ENCODE measurements at places on chromosomes 11 and 22.

DNA sequence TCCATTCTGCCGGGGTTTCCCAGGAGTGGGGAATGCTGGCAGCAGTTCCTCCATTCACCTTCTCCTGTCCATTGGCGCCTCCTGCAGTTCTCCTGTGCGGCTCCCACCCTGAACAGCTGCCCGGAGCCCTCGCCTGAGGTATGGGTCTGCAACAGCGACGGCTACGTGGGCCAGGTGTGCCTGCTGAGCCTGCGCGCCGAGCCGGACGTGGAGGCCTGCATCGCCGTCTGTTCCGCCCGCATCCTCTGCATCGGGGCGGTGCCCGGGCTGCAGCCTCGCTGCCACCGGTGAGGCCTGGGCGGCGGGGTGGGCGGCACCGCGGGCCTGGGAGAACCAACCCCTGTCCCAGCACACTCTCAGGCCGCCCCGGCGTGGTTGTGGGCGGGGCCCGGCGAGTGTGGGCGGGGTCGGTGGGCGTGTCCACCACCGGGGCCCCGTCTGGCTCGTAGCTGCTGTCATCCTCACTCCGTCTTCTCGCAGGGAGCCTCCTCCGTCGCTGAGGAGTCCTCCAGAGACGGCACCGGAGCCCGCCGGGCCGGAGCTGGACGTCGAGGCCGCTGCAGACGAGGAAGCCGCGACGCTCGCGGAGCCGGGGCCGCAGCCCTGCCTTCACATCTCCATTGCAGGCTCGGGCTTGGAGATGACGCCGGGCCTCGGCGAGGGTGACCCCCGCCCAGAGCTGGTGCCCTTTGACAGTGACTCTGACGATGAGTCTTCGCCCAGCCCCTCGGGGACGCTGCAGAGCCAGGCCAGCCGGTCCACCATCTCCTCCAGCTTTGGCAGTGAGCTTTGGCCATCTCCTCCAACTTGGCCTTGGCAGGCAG lies 14.0 kb upstream of the RELT start:
- DNase-seq: no peak

GRCh38 chr11:28981381-28981780 lies 873.2 kb downstream of the METTL15 start:
- DNase-seq: no peak

DNA sequence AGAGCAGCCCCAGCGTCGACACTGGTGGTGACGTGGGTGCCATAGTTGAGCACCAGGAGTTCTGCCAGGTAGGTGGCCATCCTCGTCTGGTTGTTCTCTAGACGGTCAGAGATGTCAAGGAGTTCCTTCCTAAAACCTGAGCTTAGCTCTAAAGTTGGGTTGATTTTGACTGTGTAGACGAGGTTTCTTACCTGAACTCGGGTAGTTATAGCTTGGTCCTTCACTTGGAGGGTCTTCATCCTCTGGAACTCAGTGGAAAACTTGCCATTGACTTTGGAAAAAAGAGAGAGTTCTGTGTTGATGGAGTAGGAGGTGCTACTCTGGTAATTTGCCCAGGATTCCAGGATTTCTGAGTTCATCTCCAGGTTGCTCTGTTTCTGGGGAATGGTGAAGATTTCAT lies 505 bp downstream of the MPEG1 start:
- no peak for DNase-seq

DNA sequence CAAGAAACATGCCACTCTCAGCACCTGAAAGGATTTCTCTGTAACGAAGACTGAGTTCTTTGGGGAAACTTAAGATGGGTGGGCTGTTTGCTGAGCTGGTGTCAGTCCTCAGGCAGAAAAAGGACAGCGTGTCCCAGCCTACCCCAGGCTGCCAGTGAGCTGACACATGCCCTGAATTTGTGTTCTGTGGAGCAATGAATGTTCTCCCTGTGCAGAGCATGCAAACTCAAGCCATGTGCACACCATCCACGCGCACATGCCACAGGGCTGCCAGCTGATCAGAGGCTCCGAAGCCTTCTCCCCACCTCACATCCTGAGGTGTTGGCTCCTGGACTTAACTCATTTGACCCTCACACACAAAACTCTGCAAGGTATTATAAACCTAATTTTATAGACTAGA lies 104.9 kb downstream of the KCNC1 start:
- DNase-seq: peak; percentile 73

- DNase-seq: no peak
Observed at GRCh38 chr22:21972293-21972779, 10.3 kb downstream of the TOP3B start.

GRCh38 chr11:104609311-104610085 lies 288.8 kb downstream of the CASP12 start:
- no peak for DNase-seq

DNA sequence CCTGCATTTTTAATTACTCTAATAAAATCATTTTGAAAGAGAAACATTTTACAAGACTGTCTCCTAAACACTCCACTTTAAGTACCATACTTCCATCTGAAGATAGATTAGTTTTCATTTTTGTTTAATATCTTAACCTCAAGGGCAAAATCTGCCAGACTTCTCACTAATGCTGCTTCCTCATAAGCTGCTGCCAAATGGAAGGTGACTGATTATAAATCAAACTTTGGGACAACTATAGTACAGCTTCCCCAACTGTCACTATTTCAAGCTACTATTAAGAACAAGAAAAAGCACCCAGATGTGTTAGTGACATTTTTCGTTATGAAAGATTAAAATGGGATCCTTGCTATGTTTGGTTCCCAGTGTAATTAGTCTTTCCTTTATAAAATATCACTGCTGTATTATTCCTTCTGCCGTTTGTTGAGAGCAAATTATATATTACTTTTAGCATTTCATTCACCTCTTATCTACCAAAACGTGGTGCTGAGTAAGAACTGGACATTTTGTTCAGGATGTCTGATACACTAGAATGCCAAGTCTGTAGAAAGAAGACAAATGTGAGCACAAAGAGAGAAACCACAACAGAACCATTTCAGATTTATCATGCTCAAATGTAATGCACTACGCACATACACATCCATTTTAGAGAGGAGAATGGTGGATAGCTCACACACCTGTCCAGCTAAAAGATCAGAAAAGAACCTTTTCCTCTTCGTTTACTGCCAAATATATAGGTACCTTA lies 312.2 kb upstream of the C11orf87 start:
- DNase-seq: no peak

- no peak for DNase-seq
Observed at GRCh38 chr11:63829823-63830489, 9.0 kb upstream of the MARK2 start.

DNA sequence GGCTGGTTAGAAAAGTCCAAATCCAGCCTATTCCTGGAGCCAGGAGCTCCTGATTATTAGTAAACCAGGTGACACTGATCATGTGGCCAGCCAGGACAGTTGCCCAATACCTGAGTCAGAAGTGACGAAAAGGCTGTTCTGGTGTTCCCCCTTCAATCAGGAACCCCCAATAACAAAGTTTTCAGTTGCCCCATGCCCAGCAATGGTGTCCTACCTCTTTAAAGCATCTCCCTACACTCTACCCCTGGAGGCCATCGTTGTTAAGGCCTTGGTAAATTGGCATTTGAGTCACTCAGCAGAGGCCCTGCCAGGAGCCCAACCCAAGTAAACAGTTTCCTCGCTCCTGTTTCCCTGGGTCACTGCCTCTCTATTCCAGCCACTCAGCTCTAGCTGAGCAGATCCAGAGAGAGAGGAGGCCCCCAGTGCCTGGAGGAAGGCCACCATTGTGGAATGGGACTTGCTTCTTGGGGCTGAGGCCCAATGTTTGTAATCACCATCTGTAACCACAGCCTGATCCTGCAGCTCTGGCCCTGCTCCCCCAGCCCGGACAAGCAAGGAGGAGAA lies 25.0 kb downstream of the ARHGAP1 start:
- no peak for DNase-seq

DNA sequence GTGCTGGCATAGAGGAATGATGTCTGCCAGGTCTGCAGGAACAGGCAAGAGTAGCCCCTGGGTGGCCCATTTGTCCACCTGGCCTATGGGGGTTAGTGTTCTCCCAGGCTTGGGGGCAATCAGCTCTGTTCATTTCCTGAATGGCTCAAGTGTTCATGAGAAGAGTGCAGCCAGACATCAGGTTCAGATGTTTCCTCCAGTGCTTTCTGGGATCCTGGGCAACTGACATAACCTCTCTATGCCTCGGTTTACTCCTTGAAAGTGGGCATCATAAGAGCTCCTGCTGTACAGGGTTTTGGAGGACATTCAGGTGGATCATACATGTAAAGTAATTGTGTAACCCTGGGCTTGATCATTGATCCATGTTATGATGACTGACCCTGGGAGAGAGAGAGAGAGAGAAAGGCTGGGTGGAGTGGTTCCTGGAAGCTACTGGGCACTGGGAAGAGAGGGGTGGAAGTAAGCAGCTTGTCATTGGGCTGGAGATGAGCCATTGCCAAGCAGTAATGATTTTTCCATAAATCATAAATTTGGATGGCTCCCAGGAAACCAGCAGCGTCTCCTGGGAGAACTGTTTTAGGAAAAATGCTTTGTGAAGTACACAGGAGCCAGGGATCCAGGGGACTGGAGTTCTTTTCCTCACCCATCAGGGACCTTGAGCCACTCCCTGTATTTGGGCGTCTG lies 30.2 kb upstream of the ACCSL start:
- DNase-seq: no peak

DNA sequence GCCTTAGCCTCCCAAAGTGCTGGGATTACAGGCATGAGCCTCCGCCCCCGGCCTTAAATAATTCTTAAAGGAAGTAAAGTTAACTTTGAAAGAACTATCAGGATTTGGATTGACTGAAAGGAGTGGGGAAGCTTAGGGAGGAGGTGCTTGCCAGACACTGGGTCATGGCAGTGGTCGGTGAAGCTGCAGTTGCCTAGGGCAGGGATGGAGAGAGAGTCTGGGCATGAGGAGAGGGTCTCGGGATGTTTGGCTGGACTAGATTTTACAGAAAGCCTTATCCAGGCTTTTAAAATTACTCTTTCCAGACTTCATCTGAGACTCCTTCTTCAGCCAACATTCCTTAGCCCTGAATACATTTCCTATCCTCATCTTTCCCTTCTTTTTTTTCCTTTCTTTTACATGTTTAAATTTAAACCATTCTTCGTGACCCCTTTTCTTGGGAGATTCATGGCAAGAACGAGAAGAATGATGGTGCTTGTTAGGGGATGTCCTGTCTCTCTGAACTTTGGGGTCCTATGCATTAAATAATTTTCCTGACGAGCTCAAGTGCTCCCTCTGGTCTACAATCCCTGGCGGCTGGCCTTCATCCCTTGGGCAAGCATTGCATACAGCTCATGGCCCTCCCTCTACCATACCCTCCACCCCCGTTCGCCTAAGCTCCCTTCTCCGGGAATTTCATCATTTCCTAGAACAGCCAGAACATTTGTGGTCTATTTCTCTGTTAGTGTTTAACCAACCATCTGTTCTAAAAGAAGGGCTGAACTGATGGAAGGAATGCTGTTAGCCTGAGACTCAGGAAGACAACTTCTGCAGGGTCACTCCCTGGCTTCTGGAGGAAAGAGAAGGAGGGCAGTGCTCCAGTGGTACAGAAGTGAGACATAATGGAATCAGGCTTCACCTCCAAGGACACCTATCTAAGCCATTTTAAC lies at the start of gene NNMT:
Gene NNMT, plus strand, starts transcription at position 724 of the 929 bp plus-strand sequence. Its CDS starts 158 bp downstream, at position 882.
- peak; percentile 50 for DNase-seq

DNA sequence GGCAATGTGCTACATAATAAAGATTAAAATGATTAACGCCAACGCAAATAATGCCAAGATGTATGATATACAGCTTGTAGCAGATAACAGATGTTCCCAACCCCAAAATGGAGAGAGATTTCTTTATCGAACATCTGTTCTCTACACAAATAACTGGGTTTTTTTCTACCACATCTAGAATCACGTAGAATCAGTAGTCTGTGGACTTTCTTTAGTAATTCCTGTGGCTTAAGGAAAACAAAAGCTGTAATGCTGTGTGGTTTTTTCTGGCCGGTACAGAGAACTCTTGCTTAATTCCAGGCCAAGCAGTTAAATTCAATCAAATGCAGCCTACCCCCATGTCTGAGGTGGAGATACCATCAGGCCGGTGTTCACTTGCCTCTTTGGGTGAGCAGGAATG lies 303.4 kb downstream of the FAT3 start:
- DNase-seq: no peak

DNA sequence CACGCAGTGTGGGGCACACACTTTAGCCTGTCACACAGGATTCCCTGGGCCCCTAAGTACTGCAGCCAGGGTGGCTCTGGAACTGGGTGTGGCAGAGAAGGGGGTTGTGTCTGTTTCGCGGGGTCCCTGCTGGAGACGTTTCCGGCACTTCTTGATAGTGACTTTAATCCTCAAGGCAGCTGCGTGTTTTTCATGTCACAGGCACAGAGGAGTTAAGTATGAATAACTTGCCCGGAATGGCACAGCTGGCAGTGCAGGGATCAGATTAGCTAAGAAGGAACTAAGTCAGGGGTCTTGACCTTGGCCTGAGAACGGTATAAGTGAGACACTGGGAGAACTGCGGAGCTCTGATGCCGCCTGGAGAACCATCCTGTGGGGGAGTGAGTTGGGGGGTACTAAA lies 7.5 kb upstream of the KRTAP5-7 start:
- DNase-seq: no peak

DNA sequence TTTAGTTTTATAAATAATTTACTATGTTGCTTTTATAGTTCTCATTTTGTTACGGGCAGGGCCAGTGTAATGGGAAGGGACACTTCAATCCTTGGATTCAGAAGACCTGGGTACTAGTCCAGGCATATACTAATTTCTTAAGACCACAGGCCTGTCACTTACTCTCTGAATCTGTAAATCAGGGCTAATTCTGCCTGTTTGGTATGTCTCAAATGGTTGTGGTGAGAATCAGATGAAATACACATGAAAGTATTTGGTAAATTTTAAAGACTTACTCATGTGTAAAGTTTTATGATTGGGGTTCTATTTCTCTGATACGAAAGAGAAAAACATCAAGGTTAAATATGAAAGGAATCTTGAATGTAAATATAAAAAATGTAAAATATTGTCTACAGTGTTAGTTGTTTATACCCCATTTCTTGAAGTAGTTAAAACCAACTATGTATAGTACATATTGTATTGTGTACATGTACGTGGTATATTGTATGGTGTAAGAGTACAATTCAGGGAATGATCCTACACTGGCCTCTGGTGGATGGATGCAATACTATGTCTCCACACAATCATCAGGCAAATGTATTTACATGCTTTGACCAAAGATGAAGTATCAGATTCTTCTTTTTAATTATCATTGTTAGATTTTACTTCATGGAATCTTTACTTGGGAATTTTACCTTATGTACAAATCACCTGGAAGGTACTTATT lies 24.5 kb upstream of the RAG2 start:
- DNase-seq: no peak

DNA sequence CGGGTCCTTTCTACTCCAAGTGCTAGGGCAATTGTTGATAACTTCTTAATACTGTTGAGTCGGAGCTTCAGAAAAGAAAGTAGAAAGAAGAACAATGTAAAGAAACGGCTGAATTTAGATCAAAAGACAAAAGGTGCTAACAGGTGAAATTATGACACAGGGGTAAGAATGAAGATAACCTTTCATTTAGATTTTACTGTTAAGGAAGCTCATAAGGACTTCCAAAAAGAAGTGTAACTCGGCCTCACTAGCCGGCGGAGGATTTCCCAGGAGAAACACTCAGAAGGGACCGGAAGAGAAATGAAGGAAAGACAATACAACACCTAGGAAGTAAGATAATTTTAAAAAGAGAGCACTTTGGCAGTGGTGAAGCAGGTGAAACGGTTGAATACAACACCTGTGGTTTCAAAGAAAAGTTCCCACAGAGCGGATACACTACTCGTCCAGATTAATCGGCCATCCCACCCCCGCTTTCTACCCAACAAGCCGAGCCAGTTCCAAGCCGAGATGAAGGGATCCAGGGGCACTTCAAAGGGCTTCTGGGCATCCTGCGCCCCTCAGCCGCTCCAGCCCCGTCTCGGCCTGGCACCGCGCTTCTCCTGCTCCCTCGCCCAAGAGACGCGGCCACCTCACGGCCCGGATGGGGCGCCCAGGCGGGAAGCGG lies 737 bp downstream of the PPP2R1B start:
- no peak for DNase-seq

GRCh38 chr22:44459551-44459950 lies 38.5 kb downstream of the RTL6 start:
- no peak for DNase-seq
